Ascending aorta (tissue), 2 donors: ENCODE measurements at places on chromosomes 13 and 19. TPM values are rescaled to one million over a fixed set of nuclear protein-coding genes. Genes with fewer than 3 reads are reported as not detected.

DNA sequence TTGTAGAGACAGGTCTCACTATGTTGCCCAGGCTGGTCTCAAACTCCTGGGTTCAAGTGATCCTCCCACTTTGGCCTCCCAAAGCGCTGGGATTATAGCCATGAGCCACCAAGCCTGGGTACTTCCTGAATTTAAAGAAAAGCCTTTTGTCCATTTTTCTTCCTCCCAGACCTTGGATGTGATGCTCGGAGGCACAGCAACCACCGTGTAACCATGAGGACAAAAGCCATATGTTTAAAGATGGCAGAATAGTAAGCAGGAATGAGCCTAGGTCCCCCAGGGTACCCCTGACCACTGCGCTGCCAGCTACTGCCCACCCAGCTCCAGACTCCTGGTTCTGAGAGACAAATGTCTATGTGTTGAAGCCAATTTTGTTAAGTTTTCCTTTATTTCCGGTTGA is 31.1 kb downstream of the ZC3H4 start:
- no peak for DNase-seq

Gene MAP4K1
- total RNA-seq, result 15.1 TPM

DNA sequence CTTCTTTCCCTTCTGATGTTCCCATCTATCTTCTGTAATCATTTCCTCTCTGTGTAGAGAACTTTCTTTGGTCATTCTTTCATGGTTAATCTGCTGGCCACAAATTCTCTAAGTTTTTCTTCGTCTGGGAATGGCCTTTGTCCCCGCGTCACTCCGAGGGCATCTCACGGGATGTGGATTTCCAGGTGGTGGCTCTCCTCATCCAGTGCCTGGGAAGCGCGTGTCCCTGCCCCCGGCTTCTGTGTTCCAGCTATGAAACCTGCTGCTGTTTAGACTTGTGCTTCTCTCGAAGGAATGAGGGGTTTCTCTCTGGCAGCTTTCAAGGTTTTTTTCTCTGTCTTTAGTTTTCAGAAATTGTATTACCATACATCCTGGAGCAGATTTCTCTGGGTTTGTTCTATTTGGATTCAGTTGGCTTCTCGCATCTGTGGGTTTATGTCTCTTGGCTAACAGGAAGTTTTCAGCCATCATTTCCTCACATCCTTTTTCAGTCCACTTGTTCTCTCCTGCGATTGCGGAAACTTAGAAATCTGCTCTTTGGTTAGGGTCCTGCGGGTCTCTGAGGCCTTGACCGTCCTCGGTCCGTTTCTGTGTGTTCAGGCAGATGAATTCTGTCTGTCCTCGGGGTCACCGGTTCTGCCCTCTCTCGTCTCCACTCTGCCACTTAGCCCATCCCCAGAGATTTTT is 36.9 kb upstream of the DCUN1D2 start:
- no peak for DNase-seq

Gene LGALS7B
- not detected for total RNA-seq

Gene ADGRE2
- total RNA-seq, result 0.21 TPM

- no peak for DNase-seq
Measured at GRCh38 chr13:71540098-71540497, 326.9 kb downstream of the DACH1 start.

DNA sequence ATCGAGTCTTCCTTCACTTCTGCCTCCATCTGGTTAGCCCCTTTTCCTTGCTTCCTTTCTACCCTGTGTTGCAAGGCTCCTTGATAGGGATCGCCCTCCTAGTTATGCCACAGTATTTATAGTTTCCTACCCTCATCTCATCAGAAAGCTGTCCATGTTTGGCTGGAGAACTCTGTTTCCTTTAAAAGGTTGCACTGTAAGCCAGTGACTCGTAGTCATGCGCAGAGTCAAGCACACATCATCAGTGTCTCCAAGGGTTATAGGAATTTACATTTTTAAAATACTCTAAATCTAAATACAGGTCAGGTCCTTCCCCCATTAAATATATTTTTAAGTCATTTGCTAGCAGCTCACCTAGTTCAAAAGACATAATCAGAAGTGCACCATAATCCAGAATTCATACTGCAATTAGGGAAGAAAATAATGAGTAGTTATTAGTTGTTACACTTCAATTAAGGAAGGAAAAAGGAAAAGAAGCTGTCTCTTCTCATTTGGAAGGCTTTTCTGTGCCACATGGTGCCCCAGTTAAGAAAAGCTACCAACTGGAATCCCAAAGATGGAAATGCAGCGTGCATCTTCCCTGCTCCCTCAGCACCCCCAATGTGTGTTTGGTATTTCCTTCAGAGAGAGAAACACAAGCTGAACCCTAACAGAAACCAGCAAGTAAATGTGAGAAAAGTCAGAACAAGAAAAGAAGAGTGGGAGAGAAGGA is 81.0 kb downstream of the GPR12 start:
- DNase-seq, result no peak

DNA sequence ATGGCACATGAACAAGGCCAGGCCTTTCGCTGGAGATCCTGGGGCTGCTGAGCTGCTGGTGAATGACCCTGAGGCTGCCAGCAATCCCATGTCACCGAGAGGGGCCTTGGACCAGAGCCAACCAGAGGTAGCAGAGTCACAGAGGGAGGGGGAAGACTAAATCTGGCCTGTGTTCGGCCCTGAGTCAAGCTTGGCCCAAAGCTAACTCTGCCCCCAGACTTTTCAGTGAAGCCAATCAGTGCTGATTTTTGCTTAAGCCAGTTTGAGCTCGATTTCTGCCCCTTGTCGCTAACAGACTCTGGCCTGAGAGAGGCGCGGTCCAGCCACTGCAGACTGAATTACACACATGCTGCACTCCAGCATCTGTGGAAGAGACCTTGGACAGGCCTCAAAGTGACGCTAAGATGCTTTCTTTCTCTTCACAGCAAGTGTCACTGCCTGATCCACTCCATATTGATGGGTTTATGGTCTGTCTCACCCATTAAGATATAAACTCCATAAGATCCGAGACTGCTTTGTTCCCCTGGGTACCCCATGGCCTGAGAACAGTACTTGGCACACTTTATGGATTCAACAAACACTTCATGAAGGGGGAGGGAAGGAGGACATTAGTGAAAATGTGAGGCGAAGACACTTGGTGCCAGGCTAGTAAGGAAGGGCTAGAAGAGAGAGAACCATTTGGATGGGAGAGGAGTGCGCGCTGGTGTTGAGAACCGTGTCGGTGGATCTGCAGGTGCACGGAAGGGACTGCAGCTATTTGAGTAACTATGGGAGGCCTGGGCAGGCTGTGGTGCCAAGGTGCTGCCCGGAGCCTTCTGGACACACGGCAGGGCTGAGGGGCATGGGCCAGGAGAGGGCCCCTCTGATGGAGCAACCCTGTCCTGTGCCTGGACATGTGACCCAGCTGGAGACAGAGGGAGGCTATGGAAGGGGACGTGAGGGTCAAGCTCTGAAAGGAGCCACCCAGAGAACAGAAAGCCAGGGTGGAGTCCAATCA is 17.6 kb downstream of the RANBP3 start:
- DNase-seq, result no peak

- DNase-seq, result no peak
Measured at GRCh38 chr19:40831502-40832430, 18.5 kb downstream of the CYP2A6 start.

DNA sequence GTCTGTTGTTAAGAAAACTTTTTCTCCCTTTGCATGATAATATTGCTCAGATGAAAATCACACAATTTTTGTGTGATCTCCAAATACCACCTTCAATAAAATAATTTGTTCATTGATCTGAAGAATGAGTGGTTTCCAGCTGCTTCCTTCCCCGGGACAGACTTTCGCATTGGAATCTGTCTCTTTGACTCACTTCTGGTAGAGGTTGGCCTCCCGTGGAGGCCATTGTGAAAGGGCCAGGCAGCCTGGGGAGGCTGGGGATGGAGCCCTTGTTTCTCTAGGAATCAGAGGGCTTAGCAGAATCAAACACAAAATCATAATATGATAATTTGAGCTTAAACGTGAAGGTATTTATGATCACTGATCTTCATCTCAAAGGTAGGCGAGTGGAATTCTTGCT is 135.0 kb upstream of the ZNF536 start:
- no peak for DNase-seq

GRCh38 chr19:51651216-51651846 is 4.7 kb upstream of the SIGLEC14 start:
- DNase-seq, result no peak

Gene SHISA7
- 0.85 TPM for total RNA-seq
